Forelimb muscle (tissue), 1 donor: ENCODE measurements at places on chromosomes 2 and 18.

GRCh38 chr18:3297025-3297984 lies 35.4 kb downstream of the MYL12B start:
- no peak for DNase-seq

- DNase-seq: no peak
Observed at GRCh38 chr2:180240774-180241173, 233.7 kb upstream of the CWC22 start.

DNA sequence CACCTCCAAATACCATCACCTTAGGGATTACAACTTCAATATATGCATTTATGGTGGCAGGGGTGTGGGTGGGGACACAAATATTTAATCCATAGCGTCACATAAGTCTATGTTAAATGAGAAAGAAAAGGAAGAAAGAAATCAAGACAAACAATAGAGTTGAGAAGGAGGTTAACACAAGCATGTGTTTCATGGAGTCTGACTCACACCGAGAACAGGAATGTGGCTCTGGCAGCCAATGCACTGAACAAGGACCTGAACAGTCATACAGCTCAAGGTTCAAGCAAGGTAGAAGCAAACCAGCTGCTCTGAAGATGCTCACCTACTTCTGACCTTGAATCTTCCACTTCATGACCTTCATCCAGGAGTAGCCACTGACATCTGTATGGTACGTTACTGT lies 36.2 kb upstream of the LPIN1 start:
- DNase-seq: no peak

- no peak for DNase-seq
Observed at GRCh38 chr2:10400978-10401951, 46.9 kb downstream of the ODC1 start.

- no peak for DNase-seq
Observed at GRCh38 chr2:240728827-240729226, 37.2 kb downstream of the AQP12A start.

DNA sequence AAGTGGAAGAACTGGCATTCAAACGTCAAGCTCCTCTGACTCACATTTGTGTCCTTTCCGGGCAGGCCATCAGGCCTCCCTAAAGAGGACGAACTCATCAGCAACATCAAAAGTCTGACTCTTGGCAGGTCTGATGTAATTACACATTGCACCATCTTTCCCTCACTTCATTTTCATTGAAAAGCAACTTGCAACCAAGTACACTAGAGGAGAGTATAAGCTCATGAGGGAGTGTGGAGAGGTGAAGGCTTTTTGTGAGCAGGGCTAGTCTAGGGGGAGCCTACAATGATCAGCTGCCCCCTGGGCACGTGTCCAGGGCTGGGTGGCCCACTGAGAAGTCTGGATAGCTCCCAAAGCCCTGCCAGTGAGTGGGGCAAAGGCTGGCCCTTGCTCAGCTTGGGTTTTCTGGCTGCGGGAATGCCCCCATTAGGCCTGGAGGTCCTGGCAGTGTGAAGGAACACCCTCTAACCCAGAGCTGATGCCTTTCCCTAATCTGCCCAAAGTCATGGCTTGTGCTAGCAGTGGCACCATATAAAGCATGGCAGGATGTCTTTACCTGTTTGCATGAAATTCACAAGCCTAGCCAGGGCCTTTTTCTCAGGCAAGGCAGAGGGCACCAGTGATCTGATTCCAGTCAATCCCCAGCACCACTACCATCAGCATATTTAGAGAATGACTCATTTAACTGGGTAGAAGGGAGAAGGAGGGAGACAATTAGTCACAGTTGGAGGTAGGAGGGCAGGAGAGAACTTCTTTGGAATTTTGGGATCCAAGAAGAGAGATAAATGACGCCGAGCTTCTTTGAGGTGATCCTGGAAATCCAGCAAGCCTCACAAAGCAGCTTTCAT lies 8.5 kb upstream of the DAW1 start:
- no peak for DNase-seq

DNA sequence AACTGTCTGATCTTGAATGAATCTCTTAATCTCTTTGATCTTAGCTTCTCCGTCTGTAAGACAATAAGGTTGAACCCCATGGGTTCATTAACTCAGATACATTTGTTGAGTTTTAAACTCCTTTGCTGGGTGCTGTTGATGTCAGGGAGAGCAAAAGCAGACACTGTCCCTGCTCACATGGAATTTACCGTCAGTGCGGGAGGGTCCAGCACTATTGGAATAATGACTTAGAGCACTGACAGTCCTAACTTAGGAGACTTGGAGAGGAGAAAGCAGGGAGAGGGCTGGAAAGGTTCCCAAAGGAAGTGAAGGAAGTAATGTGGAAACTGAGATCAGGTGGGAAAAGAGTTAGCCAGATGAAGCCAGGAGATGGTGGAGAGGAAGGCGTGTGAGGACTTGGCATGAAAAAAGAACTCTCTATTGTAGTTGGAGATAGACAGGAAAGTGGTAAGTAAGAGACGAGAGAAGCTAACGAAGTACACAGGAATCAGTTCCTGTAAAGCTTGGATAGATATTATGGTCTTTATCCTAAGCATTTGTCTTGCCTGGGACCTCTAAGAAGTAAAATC lies 141.4 kb upstream of the SERTAD2 start:
- DNase-seq: no peak

DNA sequence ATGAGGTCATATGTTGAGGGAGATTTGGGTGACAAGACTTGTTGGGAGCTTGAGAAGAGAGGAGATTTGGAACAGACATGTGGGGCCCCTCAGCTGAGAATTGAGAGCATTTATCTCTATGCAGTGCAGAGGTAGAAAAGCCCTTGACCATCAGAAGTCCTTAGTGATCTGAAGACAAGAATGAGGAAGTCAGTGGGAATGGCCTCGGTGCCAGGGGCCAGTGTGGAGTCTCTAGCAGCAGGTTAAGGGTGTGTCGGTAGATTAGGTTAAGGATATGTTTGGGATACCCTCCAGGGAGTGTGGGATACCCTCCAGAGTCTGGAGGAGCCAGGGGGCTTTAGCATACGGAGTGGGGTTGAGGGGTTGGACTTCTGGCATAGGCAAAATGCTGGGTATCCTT lies 41.6 kb downstream of the FBXO48 start:
- DNase-seq: no peak

GRCh38 chr18:36757081-36757480 lies 71.7 kb downstream of the TPGS2 start:
- peak; percentile 46 for DNase-seq

DNA sequence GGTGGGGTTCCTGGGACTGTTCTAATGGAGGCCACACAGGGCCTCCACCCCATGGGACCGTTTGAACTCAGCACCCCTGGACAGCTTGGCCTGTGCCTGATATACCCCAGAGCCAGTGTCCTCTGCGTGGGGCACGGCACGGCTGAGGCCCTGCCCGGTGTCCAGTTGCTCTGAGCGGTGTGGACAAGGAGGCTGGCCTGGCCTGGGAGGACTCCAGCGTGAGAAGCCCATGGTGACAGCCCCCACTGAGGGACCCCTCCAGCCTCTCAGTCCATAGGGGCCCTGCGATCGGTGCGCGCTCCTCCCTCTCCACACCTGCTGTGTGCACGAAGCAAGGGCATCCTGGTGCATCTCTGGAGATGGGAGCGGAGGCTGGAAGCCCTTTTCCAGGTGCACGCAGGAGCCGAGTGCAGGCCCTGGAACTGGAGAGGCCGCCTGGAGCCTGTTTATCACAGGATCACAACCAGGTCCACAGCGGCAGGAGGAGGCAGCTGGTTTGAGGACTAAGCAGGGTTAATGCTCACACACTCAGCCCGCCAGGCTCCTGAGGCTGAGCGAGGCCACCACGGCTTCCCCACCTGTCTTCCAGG lies 120.2 kb downstream of the PTGR3 start:
- no peak for DNase-seq

- DNase-seq: no peak
Observed at GRCh38 chr18:12911025-12911928, 27.2 kb upstream of the PTPN2 start.

DNA sequence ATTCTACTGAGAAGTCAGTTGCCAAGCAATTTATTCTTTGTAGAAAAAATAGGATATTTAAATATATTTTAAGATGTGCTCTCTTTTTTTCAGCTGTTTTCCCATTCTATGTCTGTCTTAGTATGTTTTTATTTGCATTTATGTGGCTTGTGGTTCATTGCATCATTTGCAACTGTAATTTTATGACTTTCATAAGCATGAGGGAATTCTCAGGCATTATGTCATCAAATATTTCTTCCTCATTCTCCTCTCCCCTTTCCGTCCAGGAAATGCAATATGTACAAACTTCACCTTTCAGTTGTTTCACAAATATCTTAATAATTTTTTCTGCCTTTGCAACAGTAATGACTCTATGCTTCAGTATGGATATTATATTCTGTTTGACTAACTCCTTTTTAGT lies 560.2 kb upstream of the LRATD1 start:
- DNase-seq: no peak

DNA sequence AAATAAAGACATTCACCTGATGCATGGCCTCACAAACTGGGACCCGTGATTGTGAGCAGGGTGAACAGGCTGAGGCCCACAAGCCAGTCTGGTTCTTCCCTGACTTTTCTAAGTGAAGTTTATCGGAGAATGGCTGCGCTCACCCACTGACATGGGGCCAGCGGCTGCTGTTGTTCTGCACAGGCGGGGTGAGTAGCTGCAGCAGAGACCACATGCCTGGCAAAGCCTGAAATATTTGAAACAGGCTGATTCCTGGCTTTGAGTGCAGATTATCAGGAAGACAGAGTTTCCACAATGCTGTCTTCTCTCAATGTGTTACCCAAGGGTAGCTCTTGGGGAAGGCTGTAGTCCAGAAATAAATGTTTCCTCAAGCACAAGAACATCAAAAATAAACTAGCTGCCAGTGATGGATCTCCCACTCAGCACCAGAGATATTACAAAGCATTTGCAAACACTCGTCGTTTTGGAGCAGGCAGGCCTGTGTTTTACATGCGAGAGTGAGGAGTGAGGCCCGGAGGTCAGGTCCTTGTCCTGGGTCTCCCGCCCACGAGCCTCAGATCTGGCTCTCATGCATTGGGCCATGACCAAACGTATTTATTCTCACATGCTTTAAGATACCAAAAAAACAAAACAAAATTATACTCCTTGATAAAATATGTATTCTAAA lies 647.1 kb downstream of the GALR1 start:
- DNase-seq: no peak

GRCh38 chr18:35694808-35695207 lies 113.3 kb downstream of the GALNT1 start:
- DNase-seq: no peak

DNA sequence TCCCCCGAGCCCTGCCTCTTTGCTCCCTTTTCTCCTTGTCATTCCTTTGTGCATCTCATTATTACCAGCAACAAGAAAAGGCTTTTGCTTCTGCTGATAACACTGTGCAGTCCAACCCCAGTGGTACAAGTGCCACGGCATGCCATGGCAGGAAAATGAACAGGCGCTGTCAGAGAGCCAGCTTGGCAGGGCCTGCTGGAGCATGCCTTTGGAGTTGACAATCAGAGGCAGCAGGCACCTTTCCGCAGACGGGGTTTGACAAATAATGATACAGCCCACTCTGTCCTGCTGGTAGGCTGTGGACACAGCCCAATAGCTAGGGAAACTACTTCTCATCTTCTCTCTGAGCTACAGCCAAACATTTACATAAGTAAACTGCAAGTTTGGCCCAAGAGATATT lies 243.9 kb upstream of the LRRTM1 start:
- DNase-seq: no peak

DNA sequence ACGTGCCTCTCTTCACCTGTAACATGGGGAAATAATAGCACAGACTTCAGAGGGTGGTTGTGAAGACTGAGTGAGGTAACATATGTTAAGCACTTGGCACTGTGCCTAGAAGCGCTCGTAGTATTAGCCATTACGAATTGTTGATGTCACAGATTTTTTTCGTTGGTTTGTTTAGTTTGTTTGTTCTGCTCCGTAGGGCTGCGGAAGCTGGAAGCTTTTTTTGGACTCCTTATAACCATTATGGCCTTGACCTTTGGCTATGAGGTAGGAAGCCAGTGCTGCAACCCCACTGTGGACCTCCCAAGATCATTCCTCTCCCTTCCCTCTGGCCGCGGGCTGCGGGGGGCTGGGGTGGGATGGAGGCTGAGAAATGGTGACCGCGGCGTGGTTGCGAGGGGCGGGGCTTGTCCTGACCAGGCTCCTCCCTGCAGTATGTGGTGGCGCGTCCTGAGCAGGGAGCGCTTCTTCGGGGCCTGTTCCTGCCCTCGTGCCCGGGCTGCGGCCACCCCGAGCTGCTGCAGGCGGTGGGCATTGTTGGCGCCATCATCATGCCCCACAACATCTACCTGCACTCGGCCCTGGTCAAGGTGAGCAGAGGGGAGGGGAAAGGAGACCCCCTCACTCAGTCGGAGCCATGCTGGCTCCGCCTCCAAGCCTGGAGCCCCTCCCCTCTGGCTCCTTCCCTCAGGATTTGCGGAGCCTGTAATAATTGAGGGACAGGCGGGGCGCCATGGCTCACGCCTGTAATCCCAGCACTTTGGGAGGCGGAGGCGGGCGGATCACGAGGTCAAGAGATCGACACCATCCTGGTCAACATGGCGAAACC lies 5.5 kb downstream of the SLC11A1 start:
- DNase-seq: no peak

GRCh38 chr18:3463051-3463450 lies 13.1 kb downstream of the TGIF1 start:
- DNase-seq: no peak

DNA sequence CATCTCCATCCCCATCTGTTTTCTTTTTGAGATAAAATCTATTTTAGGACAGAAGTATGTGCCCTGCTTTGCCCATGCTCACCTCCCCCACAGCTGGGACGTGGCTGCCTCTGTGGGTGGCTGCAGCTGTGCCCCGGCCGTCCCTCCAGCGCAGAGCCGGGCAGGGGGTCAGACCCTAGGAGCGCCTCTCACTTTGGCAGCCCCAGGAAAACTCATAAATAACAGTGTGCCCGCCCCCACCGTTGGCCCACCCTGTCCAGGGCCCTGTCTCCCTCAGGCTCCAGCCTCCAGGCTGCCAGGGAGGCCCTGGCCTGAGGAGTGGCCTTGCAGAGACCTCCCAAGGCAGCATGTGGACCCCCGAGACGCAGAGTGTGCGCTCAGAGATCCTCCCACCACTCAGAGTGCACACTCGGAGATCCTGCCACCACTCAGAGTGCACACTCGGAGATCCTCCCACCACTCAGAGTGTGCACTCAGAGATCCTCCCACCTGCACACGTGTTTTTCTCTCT lies 178.1 kb downstream of the TWIST2 start:
- no peak for DNase-seq

GRCh38 chr18:10441472-10441871 lies 13.0 kb upstream of the APCDD1 start:
- no peak for DNase-seq

GRCh38 chr2:231152800-231153557 lies 28.1 kb upstream of the HTR2B start:
- DNase-seq: no peak

GRCh38 chr2:239693330-239693729 lies 292.5 kb upstream of the HDAC4 start:
- DNase-seq: no peak

DNA sequence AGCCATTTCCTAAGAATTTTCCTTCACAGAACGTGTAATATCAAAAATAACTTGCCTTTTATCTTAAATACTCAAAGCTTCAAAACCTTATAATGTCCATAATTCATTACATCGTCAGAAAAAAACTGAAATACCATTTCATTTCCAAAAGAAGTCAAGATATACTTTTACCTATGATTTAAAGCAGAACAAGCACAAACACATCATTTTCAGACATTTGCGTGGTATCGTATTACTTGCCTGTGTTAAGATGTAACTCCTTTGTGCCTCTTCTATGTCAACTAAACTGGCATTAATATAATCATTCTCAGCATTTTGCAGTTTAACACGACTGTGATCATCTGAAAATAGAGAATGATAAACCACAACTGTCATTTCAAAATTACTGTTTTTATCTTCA lies 47.5 kb downstream of the PTPN2 start:
- no peak for DNase-seq

- no peak for DNase-seq
Observed at GRCh38 chr2:134368009-134368817, 114.3 kb downstream of the MGAT5 start.

- DNase-seq: no peak
Observed at GRCh38 chr2:6336752-6337471, 528.8 kb downstream of the CMPK2 start.
